ENCODE measurements at places on chromosomes 7 and 10.

- DNase-seq, result no peak
Observed at GRCh38 chr7:131196803-131197202, 130.9 kb upstream of the MKLN1 start.

DNA sequence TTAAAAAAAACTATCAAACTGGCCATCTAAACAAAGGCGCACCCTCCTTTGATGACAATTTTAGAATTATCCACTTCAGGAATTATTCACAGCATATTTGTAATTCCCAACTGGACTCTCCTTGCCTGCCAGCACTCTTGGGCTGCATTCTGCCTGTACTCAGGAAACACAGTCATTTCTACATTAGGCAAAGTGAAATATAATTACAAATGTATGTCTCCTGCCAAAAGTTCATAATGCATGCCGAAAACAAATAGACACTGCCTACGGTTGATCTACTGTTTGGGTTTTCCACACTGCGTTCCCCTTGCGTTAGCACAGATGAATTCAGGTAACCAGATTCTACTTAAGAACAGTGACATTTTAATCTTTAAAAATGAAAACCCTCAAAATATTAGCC, 1.9 kb downstream of the HGF start:
- DNase-seq, result no peak

GRCh38 chr7:50631639-50632038, 66.4 kb upstream of the DDC start:
- no peak for DNase-seq

DNA sequence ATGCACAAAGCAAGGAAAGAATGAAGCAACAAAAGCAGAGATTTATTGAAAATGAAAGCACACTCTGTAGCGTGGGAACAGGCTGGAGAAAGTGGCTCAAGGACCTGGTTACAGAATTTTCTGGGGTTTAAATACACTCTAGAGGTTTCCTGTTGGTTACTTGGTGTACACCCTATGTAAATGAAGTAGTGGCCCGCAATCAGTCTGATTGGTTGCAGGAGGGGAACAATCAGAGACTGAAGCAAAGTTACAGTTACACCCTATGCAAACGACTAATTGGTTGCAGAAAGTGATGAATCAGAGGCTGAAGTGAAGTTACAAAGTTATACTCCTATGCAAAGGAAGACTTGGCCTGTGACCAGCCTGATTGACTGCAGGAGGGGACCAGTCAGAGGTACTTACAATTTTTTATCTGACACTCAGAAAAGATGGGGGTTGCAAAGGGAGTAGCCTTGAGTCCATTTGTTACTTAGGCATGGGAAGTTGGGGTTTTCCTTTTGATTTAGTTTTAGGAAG, 3.6 kb upstream of the MTPN start:
- DNase-seq, result peak; percentile 77

DNA sequence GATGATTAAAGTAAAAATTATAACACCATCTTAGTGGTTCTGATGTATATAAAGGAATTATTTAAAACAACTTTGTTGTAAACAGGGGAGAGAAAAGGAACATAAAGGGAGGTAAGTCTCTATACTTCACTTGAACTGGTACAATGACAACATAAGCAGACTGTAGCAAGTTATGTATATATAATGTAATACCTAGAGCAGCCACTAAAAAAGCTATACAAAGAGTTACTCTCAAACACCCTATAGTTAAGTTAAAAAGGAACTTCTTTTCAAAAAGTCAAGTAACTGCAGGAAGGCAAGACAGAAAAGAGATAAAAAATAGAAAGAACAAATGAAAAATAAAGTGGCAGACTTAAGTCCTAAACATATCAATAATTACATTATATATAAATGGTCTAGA, 82.3 kb downstream of the ZNF503 start:
- no peak for DNase-seq

- DNase-seq, result no peak
Observed at GRCh38 chr7:140594131-140594691, 46.4 kb downstream of the DENND2A start.

DNA sequence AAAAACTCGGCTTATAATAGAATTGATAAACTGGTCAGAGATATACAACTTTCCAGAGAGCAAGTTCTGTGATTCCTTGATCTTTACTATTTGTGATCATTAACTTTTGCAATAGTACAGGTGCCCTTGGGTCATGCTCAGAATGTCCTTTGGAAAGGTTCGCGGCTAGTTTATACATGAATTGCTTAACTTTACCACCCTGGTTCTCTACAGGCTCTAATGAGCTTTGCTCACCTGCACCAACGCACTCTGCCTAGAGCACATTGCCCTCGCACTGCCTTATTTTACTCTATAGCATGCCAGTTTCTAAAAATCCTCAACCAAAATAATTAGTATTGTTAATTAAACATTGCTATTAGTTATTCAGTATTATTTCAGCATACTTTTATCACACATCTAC, 931.2 kb upstream of the KCND2 start:
- DNase-seq, result no peak

GRCh38 chr7:135763261-135763660, 14.6 kb upstream of the FAM180A start:
- no peak for DNase-seq

DNA sequence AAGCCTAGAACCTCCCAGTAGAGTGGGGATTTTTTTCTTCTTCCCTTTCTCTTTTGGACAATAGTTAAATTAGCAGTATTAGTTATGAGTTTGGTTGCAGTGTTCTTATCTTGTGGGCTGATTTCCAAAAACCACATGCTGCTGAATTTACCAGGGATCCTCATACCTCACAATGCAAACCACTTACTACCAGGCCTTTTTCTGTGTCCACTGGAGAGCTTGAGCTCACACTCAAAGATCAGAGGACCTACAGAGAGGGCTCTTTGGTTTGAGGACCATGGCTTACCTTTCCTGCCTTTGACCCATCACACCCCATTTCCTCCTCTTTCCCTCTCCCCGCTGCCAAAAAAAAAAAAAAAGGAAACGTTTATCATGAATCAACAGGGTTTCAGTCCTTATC, 5.4 kb downstream of the OPN1SW start:
- no peak for DNase-seq

GRCh38 chr10:46559231-46559671, 2.8 kb upstream of the GPRIN2 start:
- no peak for DNase-seq

DNA sequence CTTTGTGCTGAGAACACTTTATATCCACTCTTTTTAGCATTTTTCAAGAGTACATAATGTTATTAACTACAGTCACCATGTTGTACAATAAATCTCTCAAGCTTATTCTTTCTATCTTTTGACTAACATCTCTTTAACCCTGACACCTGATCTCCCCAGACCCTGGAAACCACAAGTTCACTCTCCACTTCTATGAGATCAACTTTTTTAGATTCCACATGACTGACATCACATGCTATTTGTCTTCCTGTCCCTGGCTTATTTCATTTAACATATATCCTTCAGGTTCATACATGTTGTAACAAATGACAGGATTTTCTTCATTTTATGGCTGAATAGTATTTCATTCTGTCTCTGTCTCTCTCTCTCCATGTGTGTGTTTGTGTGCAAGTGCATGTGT, 15.5 kb downstream of the SLC13A1 start:
- DNase-seq, result no peak

GRCh38 chr10:130769146-130770017, 542.1 kb downstream of the TCERG1L start:
- DNase-seq, result no peak

DNA sequence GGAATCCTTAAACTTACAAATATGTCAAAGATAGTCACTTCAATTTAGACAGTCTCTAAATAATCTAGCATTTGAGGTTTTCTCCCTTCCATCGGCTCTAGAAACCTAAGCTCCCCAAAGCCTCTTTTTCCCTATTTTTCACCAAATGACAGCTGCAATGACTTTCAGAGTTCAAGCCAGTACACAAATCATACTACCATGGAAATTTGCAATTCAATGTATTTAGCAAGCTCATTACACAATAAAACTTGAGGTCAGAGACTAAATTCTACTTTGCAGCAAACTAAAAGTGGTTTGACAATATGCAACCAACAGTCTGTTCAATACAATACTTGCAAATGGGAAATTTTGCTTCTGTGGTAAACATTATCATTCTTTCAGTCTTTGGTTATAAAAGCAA, 80.3 kb downstream of the SKIDA1 start:
- no peak for DNase-seq

DNA sequence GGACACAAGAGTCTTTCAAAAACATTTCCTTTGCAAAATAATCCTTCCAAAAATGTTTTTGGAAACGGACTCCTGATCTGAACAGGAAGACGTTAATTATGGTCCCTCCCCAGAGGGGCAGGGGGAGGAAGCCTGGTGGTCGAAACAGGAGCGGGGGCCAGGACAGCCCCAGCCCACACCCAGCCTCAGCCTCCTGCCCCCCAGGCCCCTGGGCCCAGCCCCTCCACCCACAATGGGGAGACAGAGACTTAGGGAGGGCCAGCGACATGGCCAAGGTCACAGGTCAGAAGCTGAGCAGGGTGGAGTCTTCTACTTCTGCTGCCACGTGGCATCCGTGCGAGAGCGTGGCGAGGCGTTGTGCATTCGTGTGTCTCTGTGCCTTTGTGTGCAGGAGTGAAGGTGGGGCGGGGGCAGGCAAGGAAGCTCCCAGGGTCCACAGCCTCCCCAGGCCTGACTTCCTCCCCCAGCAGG, 14.0 kb upstream of the GRIFIN start:
- DNase-seq, result no peak

- DNase-seq, result no peak
Observed at GRCh38 chr7:6613706-6614105, 1.7 kb upstream of the ZNF853 start.

DNA sequence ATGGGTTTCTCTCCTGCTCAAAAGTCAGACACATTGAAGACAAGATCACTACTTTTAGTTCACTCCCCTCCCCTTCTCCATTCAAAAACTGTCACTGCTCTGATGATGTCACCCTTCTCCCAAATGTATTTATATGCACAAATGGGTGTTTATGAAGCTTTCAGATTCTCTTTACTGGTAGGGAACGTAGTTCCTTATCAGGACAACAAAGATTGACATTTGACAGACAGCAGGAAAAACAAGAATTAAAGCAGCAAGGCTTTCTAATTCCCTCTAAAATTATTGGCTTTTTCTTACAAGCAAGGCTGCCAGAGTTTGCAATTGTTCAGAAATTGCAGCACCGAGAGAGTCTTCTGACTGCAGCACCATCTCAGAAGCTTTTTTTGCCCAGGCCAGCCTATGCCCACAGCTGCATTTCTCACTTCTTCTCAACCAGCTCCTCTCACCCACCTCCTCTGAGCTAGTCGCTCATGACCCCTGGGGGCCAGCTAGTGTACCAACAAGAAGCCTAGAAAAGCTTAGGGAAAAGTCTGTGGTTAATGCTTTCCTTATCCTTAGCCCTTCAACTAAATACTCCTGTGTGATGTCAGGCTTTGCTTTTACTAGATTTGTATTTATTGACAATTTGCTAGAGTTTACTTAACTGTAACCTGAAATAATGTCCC, 265.1 kb downstream of the HTR7 start:
- peak; percentile 51 for DNase-seq

GRCh38 chr7:2151237-2151636, 81.5 kb downstream of the MAD1L1 start:
- DNase-seq, result no peak

- no peak for DNase-seq
Observed at GRCh38 chr10:93806903-93807302, 49.2 kb downstream of the LGI1 start.

DNA sequence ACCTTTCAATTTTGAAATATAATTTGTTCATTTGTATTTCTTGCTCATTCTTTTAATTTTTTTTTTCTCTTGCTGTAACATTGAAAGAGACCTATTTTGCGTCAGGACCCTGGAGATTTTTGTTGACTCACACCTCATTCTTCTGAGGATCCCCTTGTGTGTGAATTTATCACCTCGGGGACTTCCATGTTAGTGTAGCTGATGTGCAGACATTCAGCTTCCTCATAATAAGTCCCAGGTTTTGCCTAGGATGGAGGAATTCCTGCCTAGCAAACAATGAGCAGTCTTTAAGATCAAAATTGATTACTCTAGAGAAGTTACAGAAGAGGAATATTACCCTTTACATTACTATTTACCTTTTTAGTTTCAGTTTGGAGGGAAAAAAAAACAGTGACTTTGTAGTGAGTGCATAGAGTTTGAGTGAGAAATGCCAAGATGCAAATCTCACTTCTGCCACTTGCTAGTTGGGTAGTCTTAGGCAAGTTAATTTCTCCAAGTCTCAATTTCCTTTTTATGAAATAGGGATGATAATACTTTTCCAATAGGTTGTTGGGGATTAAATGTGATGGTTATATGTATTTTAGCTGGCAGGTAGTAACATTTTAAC, 14.3 kb downstream of the TES start:
- DNase-seq, result no peak

- no peak for DNase-seq
Observed at GRCh38 chr7:80224415-80224814, 89.8 kb downstream of the GNAI1 start.

GRCh38 chr7:2048006-2048405, 184.7 kb downstream of the MAD1L1 start:
- no peak for DNase-seq

DNA sequence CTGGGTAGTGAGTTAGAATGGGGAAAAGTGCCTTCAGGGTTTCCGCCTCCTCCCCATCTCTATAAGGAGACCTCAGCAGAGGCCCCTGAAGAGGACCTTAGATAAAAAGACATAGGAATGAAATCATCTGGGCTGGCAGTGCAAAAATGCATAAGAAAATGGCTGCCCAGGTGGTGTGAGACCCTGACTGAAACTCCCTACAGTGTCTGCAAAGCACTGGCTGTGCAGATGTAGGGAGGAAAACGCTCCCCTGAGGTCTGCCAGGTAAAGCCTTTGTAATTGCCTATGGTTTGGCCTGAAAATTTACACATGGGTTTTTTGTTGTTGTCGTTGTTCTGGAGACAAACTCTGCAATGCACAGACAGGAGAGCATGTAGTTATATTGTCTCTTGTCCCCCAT, 128.1 kb upstream of the VWC2 start:
- no peak for DNase-seq
